ENCODE measurements at places on chromosomes 1 and 21.

DNA sequence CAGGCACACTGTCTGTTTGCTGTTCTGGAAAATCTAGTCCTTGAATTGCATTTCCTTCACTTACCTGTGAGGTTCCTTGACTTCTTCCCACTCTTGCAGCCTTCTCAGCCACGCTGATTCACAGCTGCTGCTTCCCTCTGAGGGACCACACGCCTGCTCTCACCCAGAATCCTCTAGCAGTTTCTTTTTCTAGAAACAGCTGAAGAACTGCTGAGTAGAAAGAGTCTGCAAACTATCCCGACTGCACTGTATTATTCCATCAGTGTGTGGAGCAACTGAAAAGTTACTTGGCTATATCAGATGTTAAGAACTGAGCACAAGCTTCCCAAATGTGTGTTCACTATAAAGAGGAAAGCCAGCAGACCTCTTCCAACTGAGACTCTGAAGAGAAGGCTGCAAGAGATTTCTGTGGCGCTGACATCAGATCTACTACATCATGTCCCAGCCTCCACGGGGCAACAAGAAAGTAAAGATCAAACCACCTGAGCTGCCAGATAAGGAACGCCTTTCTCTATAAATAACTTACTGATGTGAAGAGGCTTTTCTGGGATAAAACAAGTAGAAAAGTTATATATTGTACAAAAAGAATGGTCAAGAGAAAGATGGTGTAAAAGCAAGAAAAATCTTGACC, 226.6 kb downstream of the RERE start:
- DNase-seq, result no peak

DNA sequence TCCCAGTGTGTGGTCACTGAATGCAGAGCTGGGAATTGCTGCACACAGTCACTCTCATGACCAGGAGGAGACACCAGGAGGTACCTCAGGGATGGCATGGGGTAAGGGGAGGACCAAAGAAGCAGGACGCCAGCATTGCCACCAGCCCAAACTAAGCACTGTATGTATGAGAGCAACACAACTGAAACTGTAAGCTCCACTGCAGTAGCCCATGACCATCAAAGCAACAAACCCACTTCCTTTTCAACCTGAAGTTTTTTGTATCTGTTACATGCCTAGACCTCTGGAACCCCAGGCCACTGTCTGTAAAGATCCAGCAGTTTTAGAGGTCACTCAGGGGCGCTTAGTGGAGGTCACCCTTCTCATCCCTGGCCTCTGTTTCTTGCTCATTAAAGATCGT, 164.3 kb downstream of the SETD4 start:
- no peak for DNase-seq

- DNase-seq, result no peak
These were observed 221.1 kb downstream of the KCNJ6 start for GRCh38 chr21:37695111-37695510.

GRCh38 chr1:15959827-15960446, 16.0 kb downstream of the ZBTB17 start:
- no peak for DNase-seq

DNA sequence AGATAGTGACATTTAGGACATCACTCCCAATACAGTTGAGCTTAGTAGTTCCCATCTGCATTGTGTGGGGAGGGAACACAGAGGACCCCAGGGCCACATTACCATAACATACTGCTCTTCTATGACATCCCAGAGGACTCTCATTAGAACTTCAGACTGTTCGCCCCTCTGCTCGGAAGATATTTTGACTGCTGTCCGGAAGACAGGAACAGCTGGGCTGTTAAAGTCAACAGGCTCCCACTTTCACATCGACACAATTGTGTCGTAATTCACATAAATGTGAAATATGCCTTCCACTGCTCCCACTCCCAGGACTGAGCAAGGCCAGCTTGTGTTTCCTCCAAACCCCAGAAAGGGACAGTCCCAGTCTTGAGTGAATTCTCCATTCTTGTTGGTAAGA, 158.4 kb downstream of the SEC16B start:
- no peak for DNase-seq

- no peak for DNase-seq
These were observed 38.7 kb upstream of the TTC22 start for GRCh38 chr1:54839824-54840223.

- no peak for DNase-seq
These were observed 172.3 kb downstream of the SIPA1L2 start for GRCh38 chr1:232457595-232457994.

GRCh38 chr1:92784021-92784638, 778 bp downstream of the EVI5 start:
- peak; percentile 4 for DNase-seq

GRCh38 chr21:44473915-44474555, 18.7 kb downstream of the LRRC3 start:
- no peak for DNase-seq

- DNase-seq, result no peak
These were observed 283.6 kb upstream of the USP25 start for GRCh38 chr21:15446223-15446622.

GRCh38 chr1:197200272-197200899, 53.9 kb upstream of the ASPM start:
- no peak for DNase-seq

GRCh38 chr1:68230484-68230802, 1.9 kb downstream of the WLS start:
- DNase-seq, result no peak

DNA sequence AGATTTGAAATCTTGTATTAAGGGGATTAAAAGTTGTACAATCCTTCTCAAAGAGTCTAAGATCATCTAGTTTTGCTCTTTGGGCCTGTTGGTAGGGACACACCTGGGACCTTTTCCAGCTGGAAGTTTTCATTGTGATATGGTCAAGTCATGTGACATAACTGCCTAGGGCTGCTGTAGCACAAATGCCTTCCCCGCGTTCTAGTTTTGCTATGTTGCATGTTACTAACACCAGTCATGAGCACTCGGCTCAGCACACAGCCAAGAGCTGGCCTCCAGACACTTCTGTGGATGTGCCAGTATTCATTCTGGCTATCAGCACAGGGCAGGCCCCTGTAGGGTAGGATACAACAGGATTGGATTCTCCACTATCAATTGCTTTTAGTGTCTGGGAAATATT, 14.6 kb upstream of the FLG2 start:
- DNase-seq, result no peak

- no peak for DNase-seq
These were observed 141.0 kb downstream of the PBX1 start for GRCh38 chr1:164699815-164700491.

DNA sequence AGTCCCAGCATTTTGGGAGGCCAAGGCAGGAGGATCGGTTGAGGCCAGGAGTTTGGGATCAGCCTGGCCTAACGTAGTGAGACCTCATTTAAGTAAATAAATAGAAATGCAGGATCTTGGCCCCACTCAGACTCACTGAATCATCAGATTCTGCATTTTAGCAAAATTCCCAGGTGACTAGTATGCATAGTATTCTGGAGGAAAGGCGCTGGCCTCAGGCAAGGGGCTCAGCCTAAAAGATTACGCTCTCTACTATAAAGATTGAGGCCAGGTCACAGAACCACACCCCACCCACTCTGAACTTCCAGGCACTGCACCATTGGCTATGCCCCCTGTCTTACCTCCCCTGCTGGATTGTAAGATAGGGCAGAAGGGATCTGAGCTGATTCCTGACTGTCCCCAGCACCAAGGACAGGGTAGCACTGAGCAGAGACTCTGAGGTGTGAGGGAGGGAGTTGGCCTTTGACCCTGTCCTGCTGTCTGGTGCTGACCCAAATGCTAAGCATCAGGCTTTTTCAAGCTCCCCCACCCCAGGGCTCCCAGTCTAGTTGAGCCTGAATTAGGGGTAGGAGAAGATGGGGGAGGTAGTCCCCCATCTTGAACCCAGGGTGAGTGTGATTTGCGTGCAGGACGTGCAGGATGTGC, 2.7 kb downstream of the FOXE3 start:
- DNase-seq, result no peak

DNA sequence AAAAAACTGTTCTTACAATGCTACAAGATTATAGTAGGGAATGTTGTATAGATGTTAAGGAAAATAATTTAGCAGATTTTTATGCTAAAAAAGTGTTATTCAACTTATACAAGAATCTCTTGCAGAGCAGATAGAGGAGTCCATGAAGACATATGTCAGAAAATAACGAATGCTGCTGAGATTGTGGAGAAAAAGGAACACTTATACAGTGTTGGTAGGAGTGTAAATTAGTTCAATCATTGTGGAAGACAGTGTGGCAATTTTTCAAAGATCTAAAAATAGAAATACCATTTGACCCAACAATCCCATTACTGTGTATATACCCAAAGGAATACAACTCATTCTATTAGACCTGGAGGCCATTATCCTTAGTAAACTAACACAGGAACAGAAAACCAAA, 286.2 kb upstream of the OLFM3 start:
- DNase-seq, result no peak

- no peak for DNase-seq
These were observed 544.9 kb downstream of the KCNT2 start for GRCh38 chr1:196063294-196063693.

- no peak for DNase-seq
These were observed 71.2 kb downstream of the CASZ1 start for GRCh38 chr1:10724948-10725847.

- no peak for DNase-seq
These were observed 27.8 kb downstream of the SELL start for GRCh38 chr1:169683661-169684060.

DNA sequence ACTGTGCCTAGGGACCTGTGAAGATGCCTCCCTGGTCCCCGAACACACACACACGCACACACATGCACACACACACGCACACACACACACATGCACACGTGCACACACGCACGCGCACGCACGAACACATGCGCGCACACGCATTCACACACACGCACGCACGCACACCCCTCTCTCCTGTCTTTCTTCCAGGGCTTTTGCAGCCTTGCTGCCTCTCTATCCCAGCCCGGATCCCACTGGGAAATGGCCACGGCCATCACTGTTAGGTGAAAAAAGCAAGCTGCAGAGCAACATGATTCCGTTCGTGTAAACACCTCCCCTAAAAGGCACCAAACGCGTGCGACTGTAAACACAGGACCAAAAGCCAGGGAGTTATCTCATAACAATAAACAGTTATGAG, 39.7 kb downstream of the NKAIN1 start:
- no peak for DNase-seq

GRCh38 chr1:98164509-98164908, 243.7 kb upstream of the DPYD start:
- DNase-seq, result no peak

DNA sequence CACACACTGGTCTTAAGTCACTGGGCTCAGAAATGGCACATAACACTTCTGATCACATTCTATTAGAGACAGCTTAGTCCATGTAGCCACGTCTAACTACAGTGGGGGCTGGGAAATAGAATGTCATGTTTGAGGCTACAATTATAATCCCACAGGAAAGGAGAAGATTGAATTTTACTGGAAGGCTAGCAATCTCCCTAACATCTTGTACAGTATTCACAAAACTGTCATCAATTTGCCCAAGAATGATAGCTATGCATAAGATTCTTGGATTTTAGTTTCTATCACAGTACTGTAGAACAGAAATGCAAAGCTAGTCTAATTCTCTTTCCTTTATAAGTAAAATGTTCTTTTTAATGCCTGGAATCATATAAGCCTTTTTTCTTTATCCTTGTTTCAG, 12.7 kb upstream of the ZMYM6 start:
- DNase-seq, result no peak

DNA sequence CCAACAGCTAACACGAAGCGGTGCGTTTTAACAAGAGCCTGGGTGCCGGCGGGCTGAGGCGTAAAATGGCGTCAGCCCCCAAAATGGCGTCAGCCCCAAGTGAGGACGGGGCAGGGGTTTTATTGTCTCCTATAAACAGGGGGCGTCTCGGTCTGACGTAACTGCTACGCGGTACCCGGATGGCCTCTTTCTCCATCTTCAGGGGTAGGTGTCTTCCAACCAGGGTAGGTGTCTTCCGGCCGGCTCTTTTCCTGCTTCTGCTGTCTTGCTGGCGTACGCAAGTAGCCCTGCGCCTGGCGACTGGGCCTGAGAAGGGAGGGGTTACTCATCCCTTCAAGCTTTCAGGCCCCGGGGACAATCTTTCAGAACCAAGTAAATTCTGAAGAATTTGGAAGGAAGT, 45.3 kb downstream of the LGR6 start:
- no peak for DNase-seq

DNA sequence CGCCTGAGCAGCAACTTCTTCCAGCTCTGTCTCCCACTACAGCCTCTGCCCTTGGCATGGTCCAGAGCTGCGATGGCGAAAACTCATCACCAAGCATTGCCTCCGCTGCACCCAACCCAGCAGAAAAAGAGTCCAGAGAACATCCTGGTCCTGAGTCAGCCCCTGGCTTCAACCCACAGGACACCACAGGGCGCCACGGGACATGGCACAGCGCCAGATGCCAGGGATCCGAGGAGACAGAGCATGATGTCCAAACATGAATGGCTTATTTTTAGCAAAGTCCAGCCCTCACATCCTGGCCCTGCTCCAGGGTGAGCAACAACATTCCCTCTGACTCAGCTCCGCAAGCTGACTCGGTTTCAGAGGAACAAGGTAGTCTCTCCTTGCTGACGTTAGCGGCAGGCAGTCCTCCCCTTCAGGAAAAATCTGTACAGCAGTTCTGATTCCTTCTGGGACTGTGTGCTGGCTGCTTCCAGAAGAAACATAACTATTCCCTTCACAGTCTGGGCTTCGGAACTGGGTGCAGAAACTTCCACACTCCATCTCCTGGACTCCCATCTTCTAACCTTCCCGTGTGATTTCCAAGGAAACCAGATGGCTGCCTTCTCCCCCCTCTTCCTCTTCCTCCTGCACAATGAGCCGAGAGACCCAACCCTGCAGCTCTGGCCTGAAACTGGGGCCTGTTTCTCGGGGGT, 131.3 kb downstream of the TOMM20 start:
- DNase-seq, result no peak

DNA sequence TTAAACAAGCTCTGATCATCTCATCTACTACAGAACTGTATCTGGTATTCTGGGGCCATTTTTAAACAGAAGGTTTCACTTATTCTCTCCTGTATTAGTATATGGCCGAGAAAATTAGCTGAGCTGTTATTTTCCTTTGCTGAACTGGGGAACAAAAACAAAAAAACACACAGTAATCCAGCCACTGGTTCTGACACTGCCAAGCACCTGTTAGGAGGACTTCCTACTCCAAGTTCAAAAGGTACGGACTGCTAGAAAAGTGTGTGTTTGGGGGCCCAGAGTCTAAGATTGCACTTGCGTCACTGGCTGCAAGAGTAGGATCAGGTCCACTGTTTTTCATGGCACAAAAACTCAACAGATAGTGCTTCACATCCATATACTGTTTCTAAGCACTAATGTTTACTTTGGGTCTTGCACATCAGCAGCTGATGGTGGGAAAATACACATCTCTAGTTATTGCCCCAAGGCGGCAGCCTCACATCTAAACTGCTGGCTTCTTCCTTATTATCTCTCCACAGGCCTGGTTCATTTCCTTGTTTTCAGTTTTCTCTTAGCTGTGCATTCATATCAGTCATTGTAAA, 226.1 kb downstream of the FGGY start:
- DNase-seq, result no peak

GRCh38 chr1:81509594-81509993, 291.1 kb upstream of the ADGRL2 start:
- DNase-seq, result no peak

- no peak for DNase-seq
These were observed 19.2 kb upstream of the PDIK1L start for GRCh38 chr1:26092422-26092821.
